ENCODE measurements at places on chromosomes 1 and 21.

- DNase-seq = peak; percentile 86
Measured at GRCh38 chr21:44758141-44758561, 43.5 kb downstream of the UBE2G2 start.

- no peak for DNase-seq
Measured at GRCh38 chr1:187046293-187046692, 217.5 kb downstream of the PLA2G4A start.

- no peak for DNase-seq
Measured at GRCh38 chr1:96510911-96511310, 210.7 kb upstream of the PTBP2 start.

DNA sequence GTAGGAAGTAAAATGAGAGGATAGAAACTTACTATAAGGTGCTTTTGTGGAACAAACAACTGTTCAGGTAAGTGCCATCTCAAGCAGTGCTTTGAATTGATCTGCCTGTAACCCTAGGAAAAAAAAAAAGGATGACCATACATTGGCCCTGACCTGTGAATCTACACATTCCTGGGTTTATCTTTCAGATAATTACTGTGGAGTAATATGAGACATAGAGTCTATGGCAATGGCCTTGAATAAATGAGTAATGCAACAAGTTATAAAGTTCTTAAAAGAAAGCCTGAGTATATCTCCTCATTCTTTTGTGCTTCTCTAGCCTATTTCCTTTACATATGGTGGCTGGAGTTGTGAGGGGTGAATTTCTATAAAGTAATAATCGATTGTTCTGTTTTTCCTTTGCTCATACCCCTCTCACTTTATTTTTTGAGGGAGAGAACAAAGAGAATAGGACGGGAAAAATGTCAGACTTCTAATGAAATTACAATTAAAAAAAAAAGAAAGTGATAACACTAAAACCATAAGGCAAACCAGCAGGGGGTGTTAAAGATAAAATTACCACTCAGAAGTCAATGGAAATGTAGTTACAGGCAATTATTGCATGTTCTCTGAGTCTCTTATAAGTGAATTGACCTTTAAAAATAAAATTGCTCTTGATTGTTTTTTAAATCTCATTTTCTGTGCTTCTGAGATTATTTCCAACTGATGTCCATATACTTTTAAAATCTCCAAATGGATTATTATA is 12.4 kb upstream of the ATP1A1 start:
- no peak for DNase-seq

DNA sequence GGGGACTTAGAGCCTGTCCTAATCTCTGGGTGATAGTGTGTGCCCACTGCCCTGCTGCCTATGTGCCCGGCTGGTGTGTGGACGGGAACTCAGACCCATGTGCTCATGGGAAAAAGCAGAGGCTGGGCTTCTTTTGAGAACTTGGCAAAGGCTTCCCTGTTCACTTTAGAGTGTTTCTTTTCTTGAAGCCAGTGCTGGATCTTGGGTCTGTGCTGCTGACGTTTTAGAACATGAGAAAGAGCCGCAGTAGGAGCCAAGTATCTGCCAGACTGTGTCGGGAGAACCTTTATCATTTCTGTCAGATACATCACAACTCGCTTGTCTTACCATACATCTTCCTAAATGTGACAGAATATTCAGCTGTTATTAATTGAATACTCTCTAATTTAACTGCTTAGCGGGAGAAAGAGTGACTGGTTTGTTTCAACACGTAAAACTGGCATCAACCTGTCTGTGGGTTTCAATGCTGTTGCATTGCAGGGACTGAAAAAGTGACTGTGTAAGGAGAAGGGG is 195.2 kb downstream of the PBX1 start:
- DNase-seq = no peak
